Pericardium fibroblast (primary cell): ENCODE measurements at places on chromosomes 2 and 18. TPM values are rescaled to one million over a fixed set of nuclear protein-coding genes. Genes with fewer than 3 reads are reported as not detected.

The MSGN1 gene
- not detected in 2 replicates for total RNA-seq

The KCTD1 gene
- 4.2 and 27.0 TPM in 2 replicates for total RNA-seq

The C2orf15 gene
- total RNA-seq, result not detected in 2 replicates

The MAPK4 gene
- total RNA-seq, result 0.09 TPM in 1 of 2 replicates, not detected in the other

The DNER gene
- 0.58 and 3.7 TPM in 2 replicates for total RNA-seq

The CENPA gene
- 0.23 and 0.34 TPM in 2 replicates for total RNA-seq

The XIRP2 gene
- 0.09 TPM in 1 of 2 replicates, not detected in the other for total RNA-seq

The GKN1 gene
- not detected in 2 replicates for total RNA-seq

The MYOM1 gene
- 1.4 and 3.0 TPM in 2 replicates for total RNA-seq

The GULP1 gene
- 12.6 and 32.7 TPM in 2 replicates for total RNA-seq

The VIT gene
- 1.2 and 3.4 TPM in 2 replicates for total RNA-seq

The ARHGAP28 gene
- total RNA-seq, result 20.3 and 24.1 TPM in 2 replicates

The TUBA3E gene
- not detected in 2 replicates for total RNA-seq

The GKN2 gene
- not detected in 2 replicates for total RNA-seq

The LRP1B gene
- total RNA-seq, result 0.12 and 0.60 TPM in 2 replicates

The CXCR2 gene
- total RNA-seq, result not detected in 2 replicates

The DNAJC5G gene
- not detected in 2 replicates for total RNA-seq

The TAF4B gene
- total RNA-seq, result 3.0 and 3.6 TPM in 2 replicates

The GPR35 gene
- 0.60 and 0.82 TPM in 2 replicates for total RNA-seq

The SULT1C4 gene
- total RNA-seq, result not detected in 2 replicates

The C2orf81 gene
- 2.0 and 2.7 TPM in 2 replicates for total RNA-seq

The KIF1A gene
- under 0.01 TPM in 1 of 2 replicates, not detected in the other for total RNA-seq

The DNAJC10 gene
- total RNA-seq, result 67.1 and 100 TPM in 2 replicates

The CAB39 gene
- total RNA-seq, result 27.9 and 28.3 TPM in 2 replicates

The COL5A2 gene
- total RNA-seq, result 906 and 968 TPM in 2 replicates

The SS18 gene
- 64.8 and 76.4 TPM in 2 replicates for total RNA-seq

The NLRC4 gene
- total RNA-seq, result not detected in 2 replicates

The SOWAHC gene
- total RNA-seq, result 9.7 and 14.2 TPM in 2 replicates

The DNAH7 gene
- total RNA-seq, result 0.09 and 0.35 TPM in 2 replicates

The SYT4 gene
- not detected in 2 replicates for total RNA-seq

The DLX1 gene
- not detected in 2 replicates for total RNA-seq

The LIPG gene
- 1.4 and 5.6 TPM in 2 replicates for total RNA-seq

The ARHGAP15 gene
- not detected in 2 replicates for total RNA-seq

The ATIC gene
- 24.7 and 39.2 TPM in 2 replicates for total RNA-seq

The LCT gene
- total RNA-seq, result not detected in 2 replicates

The C2orf80 gene
- total RNA-seq, result not detected in 2 replicates

The ACTG2 gene
- total RNA-seq, result 0.09 and 5.0 TPM in 2 replicates

The CNTNAP5 gene
- under 0.01 TPM in 1 of 2 replicates, not detected in the other for total RNA-seq

The NEU2 gene
- total RNA-seq, result not detected in 2 replicates

The OR6B2 gene
- not detected in 2 replicates for total RNA-seq

The IL1B gene
- 0.09 and 1.9 TPM in 2 replicates for total RNA-seq

The RAMP1 gene
- total RNA-seq, result 18.0 and 21.4 TPM in 2 replicates

The ZNF512 gene
- 18.4 and 19.6 TPM in 2 replicates for total RNA-seq

The KCNG2 gene
- total RNA-seq, result 0.47 and 2.2 TPM in 2 replicates

The REL gene
- total RNA-seq, result 3.2 and 3.7 TPM in 2 replicates

The CRYBA2 gene
- not detected in 2 replicates for total RNA-seq

The TUBA4B gene
- total RNA-seq, result not detected in 2 replicates

The FAP gene
- total RNA-seq, result 62.3 and 69.7 TPM in 2 replicates

The CAPN14 gene
- total RNA-seq, result 0.09 TPM in 1 of 2 replicates, not detected in the other

The ZSWIM2 gene
- total RNA-seq, result not detected in 2 replicates

The KLHL14 gene
- not detected in 2 replicates for total RNA-seq

The NCKAP1 gene
- 85.9 and 112 TPM in 2 replicates for total RNA-seq

The OSBPL1A gene
- 51.6 and 57.1 TPM in 2 replicates for total RNA-seq

The SLC8A1 gene
- 7.9 and 10.2 TPM in 2 replicates for total RNA-seq
